ENCODE measurements at places on chromosomes 6 and 20.

- DNase-seq, result no peak
Measured at GRCh38 chr20:13105039-13105438, 96.3 kb downstream of the SPTLC3 start.

DNA sequence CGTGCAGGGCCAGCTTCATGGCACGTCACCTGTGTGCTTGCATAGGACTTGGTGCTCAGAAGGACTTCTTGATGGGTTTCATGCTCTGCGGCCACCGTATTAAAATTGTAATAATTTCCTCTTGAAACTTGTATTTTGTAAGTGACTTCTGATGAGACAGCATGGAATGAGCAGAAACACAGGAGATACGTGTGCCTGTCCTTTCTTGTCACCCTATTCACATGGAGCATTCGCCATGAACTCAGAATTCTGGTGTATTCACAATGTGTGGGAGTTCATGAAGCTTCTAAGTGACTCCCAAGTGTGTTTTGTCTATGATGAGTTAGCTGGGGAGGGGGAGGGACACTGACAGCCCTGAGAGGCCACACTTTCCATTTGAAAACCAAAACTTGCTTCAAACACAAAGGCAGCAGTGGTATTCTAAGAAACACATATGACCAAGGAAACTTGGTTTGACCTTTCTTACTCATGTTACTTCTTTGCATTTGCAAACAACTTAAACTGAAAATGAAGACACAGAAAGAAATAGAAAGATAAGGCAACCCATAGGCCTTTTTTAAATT lies 92.1 kb upstream of the NEDD9 start:
- DNase-seq, result no peak

- no peak for DNase-seq
Measured at GRCh38 chr6:125926711-125927110, 29.9 kb upstream of the HINT3 start.

DNA sequence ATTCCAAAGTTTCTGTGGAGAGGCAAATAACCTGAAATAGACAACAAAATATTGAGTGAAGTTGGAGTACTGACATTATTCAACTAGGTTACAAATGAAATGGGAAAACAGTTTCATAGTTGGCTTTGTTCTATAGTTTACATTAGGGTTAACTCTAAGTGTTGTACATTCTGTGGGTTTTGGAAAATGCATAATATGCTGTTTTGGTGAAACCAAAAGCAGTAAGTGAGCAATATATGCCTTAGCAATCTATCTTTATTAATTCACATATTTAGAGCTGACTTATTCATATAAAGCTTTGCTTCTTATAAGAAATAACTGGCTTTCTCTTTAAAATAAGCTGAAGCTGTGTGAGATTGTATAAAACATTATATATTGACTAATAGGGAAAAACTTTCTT lies 157.5 kb upstream of the AHI1 start:
- DNase-seq, result no peak

GRCh38 chr6:35363293-35363750 lies 21.0 kb downstream of the PPARD start:
- DNase-seq, result no peak

GRCh38 chr6:77231438-77232305 lies 231.6 kb downstream of the HTR1B start:
- DNase-seq, result no peak

- no peak for DNase-seq
Measured at GRCh38 chr20:35279040-35279439, 1.1 kb upstream of the MMP24OS start.

DNA sequence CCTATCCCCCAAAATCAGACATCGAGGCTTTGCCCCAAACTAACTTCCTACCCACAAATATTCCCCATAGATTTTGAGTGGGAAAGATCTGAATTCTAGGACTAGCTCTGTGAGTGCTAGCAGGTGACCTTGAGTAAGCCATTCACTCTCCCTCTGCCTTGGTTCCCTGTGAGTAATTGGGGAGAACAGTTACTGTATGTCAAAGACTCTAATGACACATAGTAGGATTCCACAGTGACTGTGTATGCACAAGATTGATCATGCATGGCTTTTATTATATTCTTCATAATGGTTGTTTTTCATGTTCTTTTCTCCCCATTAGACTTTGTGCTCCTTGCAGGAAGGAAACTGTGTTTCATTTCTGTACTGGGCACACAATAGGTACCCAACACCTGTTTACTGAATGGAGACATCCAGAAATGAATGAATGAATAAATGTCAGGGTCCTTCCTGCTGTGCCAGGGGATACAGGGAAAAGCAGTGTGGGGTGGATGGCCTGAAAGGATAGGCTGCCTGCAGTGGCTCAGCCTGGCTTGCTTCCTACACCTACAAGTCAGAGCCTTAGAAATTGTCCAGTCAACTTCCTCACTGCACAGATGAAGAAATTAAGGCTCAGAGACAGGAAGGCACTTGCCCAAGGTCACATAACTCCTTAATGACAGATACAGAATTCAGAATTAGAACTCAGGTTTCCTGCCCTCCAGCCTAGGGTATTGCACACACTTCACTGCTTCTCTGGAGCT lies 901 bp upstream of the TMEM151B start:
- DNase-seq, result no peak

- DNase-seq, result no peak
Measured at GRCh38 chr6:35801148-35801547, 4.0 kb upstream of the LHFPL5 start.

GRCh38 chr20:18011951-18012645 lies 43.3 kb downstream of the MGME1 start:
- DNase-seq, result no peak

DNA sequence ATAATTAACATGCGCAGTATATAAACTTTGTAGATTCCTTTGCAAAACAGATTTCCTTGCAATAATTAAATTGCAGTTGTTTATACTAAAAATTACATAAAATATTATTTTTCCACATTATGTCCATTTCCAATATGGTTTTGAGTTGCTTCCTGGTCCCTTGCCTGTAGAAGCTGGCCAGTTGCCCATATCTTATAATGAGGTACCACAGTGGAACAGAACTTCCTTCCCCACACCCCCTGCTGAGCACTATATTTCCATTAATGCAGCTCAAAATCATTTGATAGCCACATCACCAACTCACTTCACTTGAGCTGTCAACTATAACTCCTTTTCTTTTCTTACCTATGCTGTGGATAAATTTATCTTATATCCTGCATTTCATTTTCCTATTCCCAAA lies 194.6 kb downstream of the DST start:
- DNase-seq, result no peak

- no peak for DNase-seq
Measured at GRCh38 chr6:129704708-129705107, 5.3 kb downstream of the ARHGAP18 start.

- no peak for DNase-seq
Measured at GRCh38 chr6:137793805-137794515, 73.1 kb upstream of the TNFAIP3 start.

- no peak for DNase-seq
Measured at GRCh38 chr20:59939052-59939878, 840 bp downstream of the PPP1R3D start.

DNA sequence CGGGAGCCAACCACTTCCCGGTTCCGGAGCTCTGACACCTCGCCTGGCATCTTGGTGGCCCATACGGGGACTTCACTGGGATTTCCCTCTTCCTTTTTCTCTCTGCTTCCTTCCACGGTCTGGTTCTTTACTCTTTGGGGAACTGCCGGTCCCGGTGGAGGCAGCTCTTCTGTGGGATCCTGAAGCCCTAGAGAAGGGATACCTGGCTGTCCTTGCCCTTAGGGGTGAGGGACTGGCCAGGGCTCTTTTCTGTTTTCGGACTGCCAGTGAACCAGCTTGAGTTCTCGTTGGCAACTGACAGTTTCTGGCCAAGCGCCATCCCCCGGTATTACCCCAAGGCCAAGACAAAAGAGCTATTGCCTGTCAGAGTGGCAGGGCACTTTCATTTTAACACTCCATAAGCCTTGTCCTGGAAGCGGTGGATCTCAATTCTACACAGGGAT lies 880 bp upstream of the CPXM1 start:
- no peak for DNase-seq

DNA sequence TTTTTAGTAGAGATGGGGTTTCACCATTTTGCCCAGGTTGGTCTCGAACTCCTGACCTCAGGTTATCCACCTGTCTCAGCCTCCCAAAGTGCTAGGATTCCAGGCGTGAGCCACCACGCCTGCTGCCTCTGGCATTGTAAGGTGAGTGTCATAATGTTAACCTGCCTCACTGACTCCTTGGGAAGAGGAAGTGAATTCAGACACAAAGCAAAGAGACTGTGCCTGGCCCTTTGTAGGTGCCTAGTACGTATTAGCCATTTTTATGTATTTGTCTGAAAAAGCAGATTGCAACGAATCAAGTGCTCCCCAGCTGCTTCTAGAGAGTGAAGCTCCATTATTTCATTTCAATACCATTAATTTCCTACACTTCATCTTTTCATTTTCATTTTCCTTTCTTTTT lies 260.5 kb downstream of the SAMD5 start:
- no peak for DNase-seq

GRCh38 chr6:169224185-169224695 lies 29.4 kb downstream of the THBS2 start:
- no peak for DNase-seq

- DNase-seq, result no peak
Measured at GRCh38 chr6:26543953-26544352, 5.8 kb downstream of the HMGN4 start.

DNA sequence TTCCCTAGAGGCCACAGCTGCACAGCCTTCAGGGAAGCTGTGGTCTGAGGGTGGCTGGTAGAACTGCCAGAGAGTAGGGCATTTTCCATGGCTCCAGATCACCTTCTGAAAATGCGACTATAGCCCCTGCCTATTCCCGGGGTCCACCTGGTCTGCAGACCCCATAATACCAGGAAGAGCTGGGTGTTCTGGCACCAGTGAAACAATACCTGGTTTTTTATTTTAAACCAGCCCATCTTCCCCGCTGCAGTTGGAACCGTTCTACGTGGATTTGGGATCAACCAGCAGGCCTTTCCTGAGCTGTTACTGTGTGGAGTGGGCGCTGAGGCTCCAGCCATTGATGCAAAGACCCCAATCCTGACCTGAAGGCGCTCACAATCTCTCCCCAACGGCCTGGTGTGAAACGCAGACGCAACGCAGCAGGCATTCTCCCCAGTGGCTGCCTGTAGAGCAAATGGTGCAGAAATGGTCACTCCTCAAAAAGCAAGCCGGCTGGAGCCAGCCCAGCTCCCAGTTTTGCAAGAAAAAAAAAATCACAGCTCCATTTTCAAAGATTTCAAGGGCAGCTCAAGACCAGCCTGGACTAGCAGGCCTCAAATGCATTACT lies 11.3 kb downstream of the NPEPL1 start:
- no peak for DNase-seq

- no peak for DNase-seq
Measured at GRCh38 chr20:44288252-44288651, 22.8 kb downstream of the FITM2 start.

DNA sequence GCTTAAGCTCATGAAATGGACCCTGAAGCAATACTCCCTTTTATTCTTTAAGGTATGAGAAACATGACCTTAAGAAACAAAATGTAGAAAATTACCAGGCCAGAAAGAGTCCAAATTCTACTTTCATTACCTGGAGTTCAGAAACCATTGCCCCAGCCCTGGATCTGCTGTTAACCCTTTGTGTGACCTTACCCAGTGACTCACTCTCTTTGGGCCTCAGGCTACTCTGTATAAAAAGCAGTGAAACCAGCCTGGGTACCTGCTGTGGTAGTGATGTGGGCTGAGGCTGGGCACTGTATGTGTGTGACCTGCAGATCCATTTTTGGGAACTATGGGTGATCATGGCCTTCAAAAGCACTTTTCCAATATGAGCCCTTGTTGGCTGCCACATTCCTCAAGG lies 47.2 kb downstream of the SLC9A8 start:
- no peak for DNase-seq

GRCh38 chr6:79922018-79922417 lies 25.3 kb downstream of the ELOVL4 start:
- DNase-seq, result no peak

- no peak for DNase-seq
Measured at GRCh38 chr6:106133040-106133439, 46.9 kb downstream of the PRDM1 start.

- DNase-seq, result no peak
Measured at GRCh38 chr20:11880680-11881079, 37.0 kb upstream of the BTBD3 start.

DNA sequence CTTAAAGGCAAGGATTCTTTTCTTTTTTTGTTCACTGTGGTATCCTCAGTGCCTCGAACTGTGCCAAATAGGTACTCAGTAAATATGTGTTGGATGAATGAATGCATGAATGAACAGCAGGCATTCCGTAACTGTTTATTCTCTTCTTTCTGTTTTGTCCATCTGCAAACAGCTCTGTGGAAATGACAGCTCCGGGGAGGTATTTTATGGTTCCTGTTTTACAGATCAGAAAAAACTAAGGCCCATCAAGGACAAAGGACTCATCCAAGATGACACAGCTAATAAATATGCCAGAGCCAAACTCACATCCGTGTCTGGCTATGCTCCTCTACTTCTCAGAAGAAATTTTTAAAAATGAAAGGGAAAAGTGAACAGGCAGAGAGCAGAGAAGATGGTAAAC lies 21.0 kb downstream of the JPH2 start:
- DNase-seq, result no peak

- no peak for DNase-seq
Measured at GRCh38 chr6:44858998-44859397, 469.1 kb upstream of the RUNX2 start.

GRCh38 chr6:167663784-167664443 lies 162.8 kb upstream of the AFDN start:
- no peak for DNase-seq

DNA sequence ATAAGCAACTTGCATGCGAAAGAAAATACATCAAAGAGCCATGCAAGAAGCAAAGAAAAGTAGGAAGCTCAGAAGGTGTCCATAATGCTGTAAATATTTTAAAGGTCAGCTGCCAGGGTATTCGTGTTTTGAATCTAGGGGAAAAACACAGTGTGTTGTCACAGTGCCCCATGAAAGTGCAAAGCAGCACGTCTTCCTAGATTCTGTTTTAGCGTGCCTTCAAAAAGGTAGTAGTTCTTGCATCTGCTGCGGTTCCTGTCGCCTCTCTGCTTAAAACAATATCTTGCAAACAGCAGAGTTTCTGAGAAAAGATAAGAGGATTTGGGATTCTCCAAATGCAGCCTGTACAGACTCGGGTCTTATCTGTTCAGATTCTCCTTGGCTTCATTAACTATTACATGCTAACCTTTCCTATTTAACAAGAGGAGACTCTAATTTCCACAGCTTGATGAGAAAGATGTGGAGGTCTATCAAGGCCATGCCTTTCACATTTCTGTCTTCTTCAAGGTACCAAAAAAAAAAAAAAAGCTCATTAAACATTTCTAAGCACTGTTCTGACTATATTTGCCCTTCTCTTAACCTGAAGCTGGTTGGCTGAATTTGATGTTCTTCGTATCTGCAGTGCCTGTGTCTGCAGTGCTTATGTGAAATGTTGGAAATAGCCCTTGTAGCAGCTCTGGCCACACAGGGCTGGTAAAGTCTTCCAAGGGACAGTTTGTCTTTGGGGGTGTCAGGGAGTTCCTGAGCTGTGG lies 297.5 kb downstream of the ADGB start:
- no peak for DNase-seq

GRCh38 chr6:17703256-17703694 lies 3.5 kb downstream of the NUP153 start:
- DNase-seq, result no peak
